CD4-positive, alpha-beta memory T cell (primary cell): ENCODE measurements at places on chromosomes 11 and 22.

DNA sequence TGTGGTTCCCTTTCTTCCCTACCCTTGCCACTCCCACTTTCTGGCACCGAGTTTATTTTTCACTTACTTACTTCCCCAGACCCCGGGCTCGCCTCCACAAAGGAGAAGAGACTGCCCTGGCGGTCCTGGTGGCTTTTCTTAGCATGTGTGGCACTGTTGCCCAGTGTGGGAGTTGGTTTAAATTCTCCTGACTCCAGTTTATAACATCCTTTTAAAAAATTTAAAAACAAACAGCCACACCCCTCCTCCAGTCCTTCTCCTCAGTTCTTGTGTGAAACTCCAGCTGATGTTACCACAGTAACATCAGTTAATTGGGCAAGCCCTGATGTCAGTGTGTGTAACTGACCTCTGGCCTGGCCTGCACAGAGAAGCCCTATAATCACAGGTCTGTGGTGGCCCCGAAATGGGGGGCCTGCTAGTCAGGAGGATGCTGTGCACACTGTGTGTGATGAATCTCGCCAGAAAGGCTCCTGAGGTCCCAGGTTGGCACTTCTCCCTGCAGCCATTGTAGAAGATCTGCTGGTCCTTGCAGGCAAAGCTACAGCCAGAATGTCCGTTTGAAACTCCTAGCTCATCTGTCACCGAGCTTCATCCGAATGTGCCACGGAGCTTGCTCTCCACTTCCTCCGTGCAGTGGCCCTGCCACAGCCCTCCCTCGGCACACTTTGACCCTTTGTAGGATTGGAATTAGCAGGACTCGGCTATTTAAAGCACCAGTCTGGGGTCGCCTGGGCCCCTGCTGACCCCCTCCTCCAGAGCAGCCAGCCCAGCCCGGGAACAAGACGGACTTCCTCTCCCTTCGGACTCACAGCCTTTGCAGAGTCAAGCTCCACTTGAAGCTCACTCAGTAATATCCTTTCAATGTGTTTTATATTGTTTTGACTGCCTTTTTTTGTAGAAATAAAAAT is 7.6 kb downstream of the YDJC start:
- H3K4me1 ChIP-seq = peaks cover 32% of the 10 kb centered on the region
- H3K36me3 ChIP-seq = peaks cover 35% of the 10 kb centered on the region
- DNase-seq = no peak
- no peak overlapping the region for H3K27ac ChIP-seq

- no peaks in the 10 kb centered on the region for H3K27me3 ChIP-seq
- no peaks in the 10 kb centered on the region for H3K4me1 ChIP-seq
- no peak overlapping the region for H3K4me3 ChIP-seq
- H3K36me3 ChIP-seq = no peaks in the 10 kb centered on the region
- no peak overlapping the region for H3K27ac ChIP-seq
- DNase-seq = no peak
Measured at GRCh38 chr11:134599299-134599771, 187.3 kb upstream of the B3GAT1 start.

- DNase-seq = no peak
- no peaks in the 10 kb centered on the region for H3K4me1 ChIP-seq
- no peak overlapping the region for H3K27ac ChIP-seq
- H3K27me3 ChIP-seq = no peaks in the 10 kb centered on the region
- H3K36me3 ChIP-seq = no peaks in the 10 kb centered on the region
- H3K4me3 ChIP-seq = no peak overlapping the region
Measured at GRCh38 chr22:22968366-22968765, 80.8 kb downstream of the IGLL5 start.

- peaks cover 35% of the 10 kb centered on the region for H3K4me1 ChIP-seq
- peaks cover 24% of the 10 kb centered on the region for H3K36me3 ChIP-seq
- H3K27me3 ChIP-seq = no peaks in the 10 kb centered on the region
- H3K4me3 ChIP-seq = no peak overlapping the region
Measured at GRCh38 chr11:64802370-64803157, 450 bp downstream of the MAP4K2 start.

- no peak overlapping the region for H3K27ac ChIP-seq
- H3K27me3 ChIP-seq = no peaks in the 10 kb centered on the region
- H3K4me1 ChIP-seq = peaks cover 8% of the 10 kb centered on the region
Measured at GRCh38 chr22:23498811-23499798, 81.0 kb downstream of the IGLL1 start.

- H3K27me3 ChIP-seq = no peaks in the 10 kb centered on the region
- H3K4me3 ChIP-seq = no peak overlapping the region
- DNase-seq = no peak
- no peak overlapping the region for H3K27ac ChIP-seq
Measured at GRCh38 chr22:33018232-33018864, 39.8 kb downstream of the SYN3 start.

DNA sequence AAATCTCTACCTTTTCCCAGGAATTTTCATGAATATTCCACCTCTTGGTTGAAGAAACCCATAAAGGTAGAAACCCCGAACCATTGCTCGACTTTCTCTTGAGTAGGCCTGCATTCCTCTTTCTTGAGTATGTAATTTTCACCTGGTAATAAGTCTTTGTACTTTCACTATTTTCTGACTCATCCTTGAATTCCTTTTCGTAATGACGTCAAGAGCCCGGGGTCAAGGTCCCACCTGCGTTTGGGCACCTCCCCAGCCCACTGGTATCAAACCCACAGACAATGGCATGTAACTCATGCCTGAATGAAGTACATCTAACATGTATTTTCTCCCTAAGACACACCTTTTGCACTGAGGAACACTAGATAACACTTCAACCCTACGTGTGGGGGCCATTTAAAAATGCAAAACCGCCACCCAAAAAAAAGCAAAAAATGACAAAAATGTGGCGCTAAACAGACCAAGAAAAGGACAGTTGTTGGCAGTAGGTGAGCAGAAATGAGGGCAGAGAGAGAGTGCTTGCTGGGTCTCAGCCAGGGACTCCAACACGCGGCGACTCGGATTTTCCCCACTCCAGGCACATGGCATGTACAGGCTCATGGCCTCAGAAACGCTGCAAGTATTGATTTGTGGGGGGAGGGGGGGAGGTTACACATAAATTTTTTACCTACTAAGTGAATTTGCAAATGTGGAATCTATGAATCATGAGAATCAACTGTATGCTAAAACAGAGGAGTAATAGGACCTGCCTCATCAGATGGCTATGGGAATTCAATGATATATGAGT is 4.1 kb upstream of the C11orf24 start:
- H3K27ac ChIP-seq = no peak overlapping the region
- H3K36me3 ChIP-seq = no peaks in the 10 kb centered on the region
- no peak overlapping the region for H3K4me3 ChIP-seq
- DNase-seq = no peak

DNA sequence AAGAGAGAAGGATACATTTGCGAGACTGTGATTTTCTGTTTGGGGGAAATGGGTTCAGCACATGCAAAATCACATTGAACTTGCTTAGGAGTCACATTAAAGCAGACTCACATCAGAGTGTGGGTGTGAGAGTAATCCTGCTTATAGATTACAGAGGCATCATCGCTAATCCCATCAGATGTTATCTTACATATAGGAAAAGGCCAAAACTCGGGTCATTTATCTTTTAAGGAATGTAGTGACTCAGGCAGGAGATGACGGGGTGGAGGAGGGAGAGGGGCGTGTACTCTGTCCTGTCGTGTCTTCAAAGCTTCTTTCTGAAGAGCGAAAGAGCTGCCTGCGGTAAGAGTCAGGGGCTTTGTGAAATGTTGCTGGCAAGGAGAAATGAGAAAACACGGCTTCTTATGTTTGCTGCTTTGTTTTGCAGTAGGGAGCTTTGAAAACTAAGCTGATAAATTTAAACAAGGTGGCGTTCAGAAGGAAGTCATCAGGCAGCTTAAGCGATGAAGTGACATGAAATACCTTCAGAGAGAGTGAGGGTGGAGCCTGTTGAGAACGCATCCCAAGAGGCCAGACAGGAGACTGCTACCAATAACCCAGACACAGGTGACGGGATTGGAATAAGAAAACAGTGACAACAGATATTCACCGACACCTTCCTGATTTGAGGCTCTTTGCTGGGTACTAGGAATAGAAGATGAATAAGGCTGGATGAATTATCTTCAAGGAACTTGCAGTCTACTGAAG is 2.2 kb upstream of the C11orf16 start:
- no peaks in the 10 kb centered on the region for H3K36me3 ChIP-seq
- no peak for DNase-seq
- no peaks in the 10 kb centered on the region for H3K4me1 ChIP-seq
- no peak overlapping the region for H3K27ac ChIP-seq
- H3K4me3 ChIP-seq = no peak overlapping the region
- no peaks in the 10 kb centered on the region for H3K27me3 ChIP-seq

GRCh38 chr11:2657697-2658284 is 42.0 kb downstream of the KCNQ1OT1 start:
- DNase-seq = no peak
- H3K36me3 ChIP-seq = no peaks in the 10 kb centered on the region
- no peaks in the 10 kb centered on the region for H3K27me3 ChIP-seq
- H3K4me3 ChIP-seq = no peak overlapping the region
- no peak overlapping the region for H3K27ac ChIP-seq

- H3K4me1 ChIP-seq = peaks cover 50% of the 10 kb centered on the region
- no peaks in the 10 kb centered on the region for H3K27me3 ChIP-seq
- H3K4me3 ChIP-seq = no peak overlapping the region
- H3K36me3 ChIP-seq = no peaks in the 10 kb centered on the region
Measured at GRCh38 chr11:94924171-94924572, 49.2 kb downstream of the CWC15 start.

DNA sequence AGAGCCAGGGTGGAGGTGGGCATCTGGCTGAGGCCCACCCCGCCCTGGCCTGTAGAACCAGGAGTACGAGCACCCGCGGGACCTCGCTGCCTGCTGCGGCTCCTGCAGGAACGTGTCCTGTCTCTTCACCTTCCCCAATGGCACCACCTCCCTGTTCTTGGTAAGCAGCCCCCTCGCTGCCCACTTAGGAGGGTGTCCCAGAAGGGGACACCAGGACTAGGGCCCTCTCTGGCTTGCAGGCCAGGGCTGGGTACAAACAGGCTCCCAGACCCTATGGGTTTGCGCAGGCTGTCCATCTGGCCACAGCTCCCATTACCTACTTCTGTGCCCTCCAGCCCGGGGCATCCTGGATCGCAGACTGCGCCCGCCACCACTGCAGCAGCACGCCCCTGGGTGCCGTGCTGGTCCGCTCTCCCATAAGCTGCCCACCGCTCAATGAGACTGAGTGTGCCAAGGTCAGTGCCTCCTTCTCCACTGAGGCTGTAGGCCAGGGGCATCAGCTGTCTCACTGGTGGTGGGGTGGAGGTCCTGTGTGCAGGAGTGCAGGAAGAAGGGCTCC is 77.5 kb upstream of the MYOD1 start:
- H3K27me3 ChIP-seq = no peaks in the 10 kb centered on the region

DNA sequence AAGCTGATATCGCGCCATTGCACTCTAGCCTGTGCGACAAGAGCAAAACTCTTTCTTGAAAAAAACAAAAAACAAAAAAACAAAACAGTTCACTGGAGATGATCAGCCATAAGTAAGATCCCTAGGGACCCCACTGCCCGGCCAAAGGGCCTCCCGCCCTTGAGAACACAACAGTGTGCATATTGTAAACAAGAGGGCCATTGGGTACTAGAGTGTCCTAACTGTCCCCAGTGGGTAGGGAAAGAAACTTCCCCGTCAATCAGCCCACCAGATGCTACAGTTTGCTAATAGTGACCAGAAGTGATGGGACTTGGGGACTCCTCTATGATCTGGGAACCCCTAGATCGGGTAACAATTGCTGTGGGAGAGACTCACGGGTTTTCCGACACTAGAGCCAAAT is 3.7 kb upstream of the ACY3 start:
- H3K36me3 ChIP-seq = no peaks in the 10 kb centered on the region
- H3K27me3 ChIP-seq = no peaks in the 10 kb centered on the region
- no peak for DNase-seq
- H3K4me3 ChIP-seq = no peak overlapping the region
- no peak overlapping the region for H3K27ac ChIP-seq

- no peaks in the 10 kb centered on the region for H3K36me3 ChIP-seq
- peak within 1 kb of the TSS; percentile 94 for H3K4me3 ChIP-seq
- peak; percentile 65 for DNase-seq
- H3K27ac ChIP-seq = peak within 1 kb of the TSS; percentile 96
Measured at GRCh38 chr22:50529897-50530579, at the start of gene TYMP. TYMP (minus strand) TSS chr22:50530012; CDS start chr22:50529709, 303 bp downstream.

DNA sequence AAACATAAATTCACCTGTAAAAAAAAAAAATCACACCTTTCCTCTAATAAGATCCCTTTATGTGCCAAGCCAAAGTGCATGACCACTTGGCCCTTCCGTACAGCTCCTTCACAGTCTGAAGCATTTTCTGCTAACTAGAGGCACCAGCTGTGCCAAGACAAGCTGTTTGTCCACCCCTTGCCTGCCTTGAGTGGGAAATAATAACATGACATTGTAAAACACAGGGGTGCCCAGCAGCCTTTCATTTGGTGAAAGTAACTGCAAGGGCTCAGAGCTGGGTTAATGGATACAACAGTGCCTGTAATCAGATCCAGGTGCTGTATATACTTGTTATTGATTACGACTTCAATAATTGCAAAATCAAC is 59.2 kb downstream of the DDIAS start:
- no peak overlapping the region for H3K4me3 ChIP-seq
- DNase-seq = peak; percentile 36
- H3K27ac ChIP-seq = peak overlapping the region; percentile 55
- H3K36me3 ChIP-seq = no peaks in the 10 kb centered on the region
- H3K27me3 ChIP-seq = no peaks in the 10 kb centered on the region
- peaks cover 69% of the 10 kb centered on the region for H3K4me1 ChIP-seq

DNA sequence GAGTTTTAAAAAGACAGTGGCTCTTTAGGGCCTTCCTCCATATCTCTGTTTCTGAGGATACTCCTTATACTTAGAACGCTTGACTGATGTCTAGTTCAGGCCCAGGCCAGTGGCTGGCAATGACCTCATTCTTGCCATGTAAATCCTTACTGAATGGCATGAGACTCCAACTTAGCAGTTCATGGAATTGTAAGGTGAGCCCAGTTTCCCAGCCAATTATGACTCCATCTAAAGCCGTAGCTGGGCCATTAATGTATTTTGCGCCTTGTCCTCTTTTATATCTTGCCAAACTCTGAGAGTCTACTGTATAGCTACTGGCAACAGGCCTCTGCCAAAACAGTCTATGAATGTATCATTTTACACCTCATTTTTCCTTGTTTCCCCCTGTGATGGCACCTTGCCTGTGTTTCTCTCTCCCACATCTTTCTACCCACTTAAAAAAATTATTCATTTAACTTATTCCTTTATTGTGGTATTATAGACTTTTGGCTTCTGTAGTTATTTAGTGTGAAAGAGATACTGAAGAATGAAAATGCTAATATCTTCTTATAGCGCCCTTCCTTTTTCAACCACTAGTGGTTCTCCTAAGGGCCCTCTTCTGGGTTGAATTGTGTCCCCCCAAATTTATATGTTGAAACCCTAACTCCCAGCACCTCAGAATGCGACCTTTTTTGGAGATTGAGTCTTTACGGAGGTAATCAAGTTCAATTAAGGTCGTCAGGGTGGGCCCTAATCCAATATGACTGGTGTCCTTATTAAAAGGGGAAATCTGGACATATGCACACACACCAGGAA is 67.4 kb downstream of the ZNRF3 start:
- no peak overlapping the region for H3K4me3 ChIP-seq
- DNase-seq = no peak
- no peaks in the 10 kb centered on the region for H3K36me3 ChIP-seq
- peaks cover 8% of the 10 kb centered on the region for H3K4me1 ChIP-seq
- H3K27me3 ChIP-seq = peaks cover 28% of the 10 kb centered on the region
- H3K27ac ChIP-seq = no peak overlapping the region

GRCh38 chr11:130806746-130807145 is 109.5 kb downstream of the SNX19 start:
- no peak overlapping the region for H3K4me3 ChIP-seq
- no peaks in the 10 kb centered on the region for H3K27me3 ChIP-seq
